ENCODE measurements at places on chromosomes 7 and 10. TPM values are rescaled to one million over a fixed set of nuclear protein-coding genes. Genes with fewer than 3 reads are reported as not detected.

Gene THNSL1
- 4.7 TPM for total RNA-seq

DNA sequence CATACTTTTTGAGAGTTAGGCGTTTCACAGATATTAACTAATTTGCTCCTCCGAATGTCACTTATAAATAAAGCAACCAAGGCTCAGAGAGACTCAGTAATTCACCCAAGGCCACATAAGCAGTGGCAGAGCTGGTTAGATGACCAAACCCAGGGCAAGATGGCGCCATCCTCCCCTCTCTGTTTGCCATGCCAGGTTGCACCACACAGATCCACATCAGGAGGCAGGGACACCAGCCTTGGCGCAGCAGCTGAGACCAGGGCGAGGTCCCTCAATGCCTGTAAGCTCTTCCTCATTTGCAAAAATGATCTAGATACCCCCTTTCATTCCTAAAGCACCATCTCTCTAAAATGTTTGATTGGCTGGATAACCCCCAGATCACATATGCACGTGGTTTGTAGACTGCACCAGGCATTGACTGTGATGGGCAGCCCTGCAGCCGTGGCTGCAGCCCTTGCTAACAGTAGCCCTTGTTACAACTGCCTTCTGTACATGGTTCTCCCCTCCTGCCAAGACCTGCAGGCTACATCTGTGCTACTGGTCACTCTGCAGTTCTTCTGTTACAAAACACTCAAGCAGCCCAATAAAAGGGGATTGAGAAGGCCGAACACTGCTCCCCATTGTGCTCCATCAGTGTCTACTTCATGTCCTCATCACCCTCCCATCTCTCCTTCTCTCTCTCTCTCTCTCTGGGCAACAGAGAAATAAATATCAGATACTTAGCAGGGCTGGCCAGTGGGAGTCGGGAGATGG lies 298.6 kb downstream of the PRPF18 start:
- no peaks in the 10 kb centered on the region for H3K36me3 ChIP-seq
- H3K4me3 ChIP-seq, result no peak overlapping the region
- H3K27ac ChIP-seq, result no peak overlapping the region
- no peaks in the 10 kb centered on the region for H3K4me1 ChIP-seq

DNA sequence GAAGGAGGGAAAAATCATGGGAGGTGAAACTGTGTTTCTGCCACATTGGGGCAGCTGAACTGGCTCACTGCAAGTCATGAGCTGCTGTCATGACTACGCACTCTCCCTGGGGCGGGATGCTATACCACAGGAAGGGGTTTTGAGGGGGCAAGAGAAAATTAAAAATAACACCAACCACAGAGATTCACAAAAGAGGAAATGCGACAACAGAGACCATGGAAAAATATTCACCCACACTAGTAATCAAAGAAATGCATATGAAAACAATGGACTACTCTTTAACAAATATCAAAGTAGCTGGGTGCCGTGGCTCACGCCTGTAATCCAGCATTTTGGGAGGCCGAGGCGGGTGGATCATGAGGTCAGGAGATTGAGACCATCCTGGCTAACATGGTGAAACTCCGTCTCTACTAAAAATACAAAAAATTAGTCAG lies 65.2 kb upstream of the TM9SF3 start:
- H3K27me3 ChIP-seq, result no peaks in the 10 kb centered on the region
- H3K36me3 ChIP-seq, result no peaks in the 10 kb centered on the region
- no peak overlapping the region for H3K27ac ChIP-seq
- H3K4me1 ChIP-seq, result no peaks in the 10 kb centered on the region
- no peak for DNase-seq

Gene TFPI2
- 15.1 TPM for total RNA-seq

Gene LIPJ
- 1.2 TPM for total RNA-seq

Gene CRPPA
- 8.6 TPM for total RNA-seq

DNA sequence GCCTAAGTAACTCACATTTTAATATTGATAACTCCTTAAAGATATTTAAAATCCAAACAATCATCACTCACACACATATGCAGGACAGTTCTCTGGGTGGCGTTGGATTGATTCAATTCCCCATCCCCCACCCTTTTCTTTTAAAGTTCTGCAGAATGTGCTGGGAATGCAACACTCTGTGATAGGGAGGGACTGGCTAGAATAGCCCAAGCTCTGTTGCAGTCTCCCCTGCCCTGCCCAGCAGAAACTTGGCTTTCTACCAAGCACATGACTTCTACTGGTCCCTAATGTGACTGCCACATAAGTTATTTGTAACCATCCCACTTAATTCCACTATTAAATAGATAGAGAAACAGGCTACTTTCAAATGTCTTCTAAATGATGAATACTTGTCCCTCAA lies 55.2 kb downstream of the TWIST1 start:
- no peak overlapping the region for H3K4me3 ChIP-seq
- H3K36me3 ChIP-seq, result no peaks in the 10 kb centered on the region
- no peak for DNase-seq

- no peaks in the 10 kb centered on the region for H3K4me1 ChIP-seq
- no peak overlapping the region for H3K4me3 ChIP-seq
- no peaks in the 10 kb centered on the region for H3K27me3 ChIP-seq
- H3K36me3 ChIP-seq, result no peaks in the 10 kb centered on the region
- H3K27ac ChIP-seq, result no peak overlapping the region
Measured at GRCh38 chr7:74625446-74625845, 32.1 kb upstream of the GTF2I start.

GRCh38 chr7:77497079-77497478 lies 40.0 kb upstream of the PTPN12 start:
- H3K36me3 ChIP-seq, result no peaks in the 10 kb centered on the region
- H3K27ac ChIP-seq, result no peak overlapping the region
- no peak overlapping the region for H3K4me3 ChIP-seq
- no peaks in the 10 kb centered on the region for H3K27me3 ChIP-seq

DNA sequence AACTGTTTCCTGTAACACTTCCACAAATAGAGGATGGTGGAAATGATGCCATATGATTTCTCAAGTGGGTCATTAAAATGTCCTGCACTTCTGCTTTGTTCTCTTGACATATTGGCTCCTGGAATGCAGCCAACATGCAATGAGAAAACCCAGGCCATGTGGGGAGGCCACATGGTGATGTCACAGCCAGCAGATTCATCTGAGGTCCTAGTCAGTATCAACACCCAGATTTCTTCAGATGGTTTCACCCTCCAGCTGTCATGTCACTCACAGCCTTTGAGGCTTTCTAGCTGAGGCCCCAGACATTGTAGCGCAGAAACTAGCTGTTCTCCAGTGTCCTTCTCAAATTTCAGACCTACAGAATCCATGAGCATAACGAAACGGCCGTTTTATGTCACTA lies 102.3 kb upstream of the NUPR2 start:
- DNase-seq, result no peak
- no peak overlapping the region for H3K27ac ChIP-seq
- H3K4me3 ChIP-seq, result no peak overlapping the region
- no peaks in the 10 kb centered on the region for H3K27me3 ChIP-seq

Gene KLF14
- total RNA-seq, result 0.83 TPM

Gene TSPAN33
- not detected for total RNA-seq

DNA sequence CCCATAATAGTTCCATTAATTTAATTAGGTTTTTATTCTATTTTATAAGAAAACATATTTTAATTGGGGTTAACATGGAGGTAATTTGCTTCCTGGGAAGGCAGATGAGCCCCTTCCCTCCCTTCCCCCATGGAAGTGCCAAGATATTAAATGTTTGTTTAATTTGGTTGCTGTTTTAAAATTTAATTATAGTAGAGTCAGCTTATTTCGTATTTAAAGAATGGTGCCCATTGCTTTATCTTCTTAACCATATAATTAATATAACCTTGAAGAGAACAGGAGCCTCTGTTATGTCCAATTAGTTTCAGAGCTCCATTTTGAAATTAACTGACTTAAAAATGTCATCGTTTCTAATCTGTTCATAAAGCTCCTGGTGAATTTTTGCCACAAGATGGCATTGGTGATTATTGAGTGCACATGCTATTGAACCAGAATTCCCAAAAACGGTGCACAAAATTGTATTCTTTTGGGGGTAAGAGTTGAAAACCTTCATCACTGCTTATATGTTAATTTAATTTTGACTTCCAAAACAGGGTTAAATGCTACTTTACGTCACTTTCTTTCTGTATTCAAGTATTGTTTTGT lies 26.0 kb downstream of the KLHDC10 start:
- no peak overlapping the region for H3K27ac ChIP-seq
- no peaks in the 10 kb centered on the region for H3K4me1 ChIP-seq
- no peak overlapping the region for H3K4me3 ChIP-seq
- H3K27me3 ChIP-seq, result no peaks in the 10 kb centered on the region

Gene ZNF239
- total RNA-seq, result 1.8 TPM
